MM.1S (cell line): ENCODE measurements at places on chromosomes 4 and X.
A peak's percentile ranks its signal among the peaks of the same experiment; 100 is the strongest.

- DNase-seq, result no peak
These were observed 29.6 kb downstream of the SLC16A2 start for GRCh38 chrX:74450803-74451449.

DNA sequence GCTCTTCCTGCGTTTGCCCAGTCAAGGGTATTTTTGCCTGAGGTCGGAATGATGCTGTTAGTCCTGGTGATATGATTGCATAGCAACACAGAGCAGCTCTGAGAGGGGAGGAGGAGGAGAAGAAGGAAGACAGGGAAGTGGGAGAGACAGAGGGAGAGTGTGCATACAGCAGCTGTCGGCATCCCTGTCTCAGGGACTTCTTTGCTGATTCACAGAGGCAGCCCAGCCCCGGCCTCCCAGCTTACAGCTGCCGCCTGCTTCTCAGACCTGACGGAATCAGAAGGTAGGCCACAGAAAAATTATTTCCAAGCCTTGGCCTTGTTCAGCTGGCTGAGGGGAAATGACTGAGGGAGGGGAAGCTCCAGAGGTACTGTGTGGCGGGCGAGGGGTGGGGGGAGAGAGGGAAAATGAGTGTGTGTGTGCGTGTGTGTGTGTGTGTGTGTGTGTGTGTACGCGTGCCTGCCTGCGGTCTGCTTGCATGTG lies 319 bp downstream of the DRP2 start:
- DNase-seq, result no peak

- no peak for DNase-seq
These were observed 242.7 kb downstream of the SCFD2 start for GRCh38 chr4:53123171-53123570.

DNA sequence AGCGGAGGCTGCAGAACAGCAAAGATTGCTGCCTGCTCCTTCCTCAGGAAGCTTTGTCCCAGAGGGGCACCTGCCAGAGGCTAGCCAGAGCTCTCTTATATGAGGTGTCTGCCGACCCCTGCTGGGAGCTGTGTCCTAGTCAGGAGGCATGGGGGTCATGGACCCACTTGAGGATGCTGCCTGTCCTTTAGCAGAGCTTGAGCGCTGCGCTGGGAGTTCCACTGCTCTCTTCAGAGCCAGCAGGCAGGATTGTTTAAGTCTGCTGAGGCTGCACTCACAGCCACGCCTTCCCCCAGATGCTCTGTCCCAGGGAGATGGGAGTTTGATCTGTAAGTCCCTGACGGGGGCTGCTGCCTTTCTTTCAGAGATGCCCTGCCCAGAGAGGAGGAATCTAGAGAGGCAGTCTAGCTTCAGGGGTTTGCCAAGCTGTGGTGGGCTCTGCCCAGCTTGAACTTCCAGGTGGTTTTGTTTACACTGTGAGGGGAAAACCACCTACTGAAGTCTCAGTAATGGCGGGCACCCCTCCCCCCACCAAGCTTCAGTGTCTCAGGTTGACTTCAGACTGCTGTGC lies 10.9 kb downstream of the DCK start:
- DNase-seq, result peak; percentile 66

DNA sequence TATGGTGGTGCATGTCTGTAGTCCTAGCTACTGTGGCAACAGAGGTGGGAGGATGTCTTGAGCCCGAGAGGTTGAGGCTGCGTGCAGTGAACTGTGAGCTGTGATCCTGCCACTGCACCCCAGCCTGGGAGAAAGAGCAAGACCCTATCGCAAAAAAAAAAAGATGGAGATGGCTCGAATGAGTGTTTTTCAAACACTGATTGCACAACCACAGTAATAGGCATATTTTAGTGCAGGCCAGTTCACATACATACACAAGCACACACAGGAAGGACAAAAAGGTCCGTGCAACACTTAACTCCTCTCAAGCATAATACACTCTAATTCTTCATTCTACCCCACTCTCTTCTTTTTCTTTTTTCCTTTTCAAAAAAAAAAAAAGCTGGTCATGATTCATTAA lies 5.1 kb downstream of the EFHC2 start:
- DNase-seq, result no peak

GRCh38 chr4:109355835-109356234 lies 53.4 kb upstream of the COL25A1 start:
- no peak for DNase-seq

- no peak for DNase-seq
These were observed 150.4 kb downstream of the MID1 start for GRCh38 chrX:10470009-10470408.

- DNase-seq, result no peak
These were observed 2020.0 kb upstream of the ADGRL3 start for GRCh38 chr4:59180161-59180560.

GRCh38 chr4:138741766-138742377 lies 273.7 kb upstream of the NOCT start:
- DNase-seq, result no peak

DNA sequence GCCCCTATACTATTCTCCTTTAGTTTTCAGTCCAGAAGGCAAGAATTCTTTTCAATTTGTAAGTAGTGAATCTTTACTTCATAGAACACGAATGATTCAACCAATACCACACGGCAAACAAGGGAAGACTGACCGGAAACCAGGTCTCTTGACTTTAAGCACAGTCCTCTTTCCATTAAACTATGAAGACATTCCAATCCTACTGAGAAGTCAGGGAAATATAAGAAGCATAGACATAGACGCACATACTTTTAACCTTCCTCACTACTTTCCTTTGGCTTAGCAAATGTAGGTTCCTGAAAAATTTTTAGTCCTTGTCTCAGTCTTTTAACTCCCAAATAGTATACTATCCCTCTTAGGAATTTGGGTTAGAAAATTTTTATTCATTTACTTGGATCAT lies 9.1 kb downstream of the CHRDL1 start:
- no peak for DNase-seq

GRCh38 chrX:39214387-39215126 lies 413.3 kb downstream of the MID1IP1 start:
- no peak for DNase-seq

GRCh38 chr4:116953947-116954346 lies 131.4 kb downstream of the TRAM1L1 start:
- no peak for DNase-seq

GRCh38 chr4:133638751-133639150 lies 489.7 kb downstream of the PCDH10 start:
- DNase-seq, result no peak

- no peak for DNase-seq
These were observed 21.2 kb upstream of the SLC7A11 start for GRCh38 chr4:138263247-138263816.

GRCh38 chrX:71103110-71103983 lies 3.2 kb downstream of the CXorf65 start:
- no peak for DNase-seq

DNA sequence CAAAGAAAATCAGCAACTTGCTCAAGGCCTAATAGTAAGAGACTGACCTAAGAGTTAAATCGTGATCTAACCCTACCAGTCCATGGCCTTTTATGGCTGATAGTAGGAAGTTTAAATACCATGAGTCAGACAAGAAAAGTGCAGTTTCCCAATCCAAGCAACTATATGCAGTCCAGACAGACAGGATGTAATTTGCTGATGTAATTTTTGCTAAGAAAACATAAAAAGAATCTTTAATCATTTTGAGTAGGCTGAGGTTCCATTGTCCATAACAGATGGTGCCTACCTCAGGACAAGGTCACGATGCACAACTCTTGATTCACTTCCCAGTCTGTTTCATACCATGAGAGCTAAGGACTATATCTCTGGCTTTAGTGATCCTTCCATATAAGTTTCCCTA lies 317.5 kb upstream of the GRIA3 start:
- no peak for DNase-seq

GRCh38 chr4:177596035-177596434 lies 153.8 kb upstream of the AGA start:
- DNase-seq, result no peak

DNA sequence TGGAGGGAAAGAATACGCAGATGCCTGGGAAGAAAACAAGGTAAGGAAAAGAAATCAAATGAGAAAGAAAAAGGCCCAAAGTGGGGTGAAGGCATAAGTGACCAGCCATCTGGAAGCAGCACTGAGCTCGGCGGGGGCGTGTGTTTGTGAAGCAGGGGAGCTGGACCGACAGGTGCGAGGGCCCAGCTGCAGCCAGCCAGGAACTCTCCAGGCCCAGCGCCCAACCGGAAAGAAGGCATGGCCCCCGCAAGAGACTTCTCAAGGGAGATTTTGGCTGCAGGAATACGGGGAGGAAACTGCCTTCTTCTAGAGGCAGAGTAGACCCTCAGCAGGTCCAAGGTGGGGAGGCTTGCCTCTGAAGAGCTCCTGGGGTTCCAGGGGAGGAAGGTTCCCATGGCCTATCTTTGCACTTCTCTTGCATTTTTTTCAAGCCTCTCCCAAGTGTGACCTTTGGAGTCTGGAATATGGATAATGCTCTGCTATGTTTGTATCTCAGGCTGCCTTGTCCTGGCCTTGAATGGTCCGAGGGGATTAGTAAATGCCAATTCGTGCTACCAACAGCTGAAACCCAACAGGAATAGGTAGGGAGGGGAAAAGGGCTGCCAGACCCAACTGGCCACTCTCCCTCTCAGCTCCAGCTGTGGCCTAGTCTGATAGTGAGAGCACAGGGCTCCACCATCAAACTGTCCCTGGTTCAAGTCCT lies 10.8 kb upstream of the CITED1 start:
- no peak for DNase-seq

GRCh38 chrX:101287402-101287801 lies 3.7 kb downstream of the TAF7L start:
- DNase-seq, result peak; percentile 37

- DNase-seq, result no peak
These were observed 102.7 kb upstream of the RBPJ start for GRCh38 chr4:26217961-26218676.

DNA sequence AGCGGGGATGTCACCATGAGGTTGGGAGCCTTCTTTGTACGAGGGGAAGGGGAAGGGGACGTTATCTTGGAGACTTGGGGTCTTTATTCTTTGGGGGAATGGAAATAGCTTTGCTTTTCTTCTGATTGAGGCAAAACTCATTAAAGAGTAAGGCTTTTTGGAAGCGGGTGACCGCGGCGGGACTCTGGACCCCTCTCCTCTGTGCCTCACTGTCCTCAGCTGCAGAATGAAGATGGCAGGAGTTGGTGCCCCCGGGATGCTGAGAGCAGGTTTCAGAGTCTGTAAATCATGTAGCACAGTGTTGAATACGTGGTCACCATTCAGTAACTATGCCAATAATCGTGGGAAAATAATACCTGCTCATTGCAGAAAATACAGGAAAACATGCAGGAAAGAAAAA lies 32.1 kb downstream of the HTT-AS start:
- no peak for DNase-seq

- no peak for DNase-seq
These were observed 130.8 kb upstream of the SMIM31 start for GRCh38 chr4:164623099-164623498.
